Esophagus muscularis mucosa (tissue), 4 donors: ENCODE measurements at places on chromosomes 5 and 9.

DNA sequence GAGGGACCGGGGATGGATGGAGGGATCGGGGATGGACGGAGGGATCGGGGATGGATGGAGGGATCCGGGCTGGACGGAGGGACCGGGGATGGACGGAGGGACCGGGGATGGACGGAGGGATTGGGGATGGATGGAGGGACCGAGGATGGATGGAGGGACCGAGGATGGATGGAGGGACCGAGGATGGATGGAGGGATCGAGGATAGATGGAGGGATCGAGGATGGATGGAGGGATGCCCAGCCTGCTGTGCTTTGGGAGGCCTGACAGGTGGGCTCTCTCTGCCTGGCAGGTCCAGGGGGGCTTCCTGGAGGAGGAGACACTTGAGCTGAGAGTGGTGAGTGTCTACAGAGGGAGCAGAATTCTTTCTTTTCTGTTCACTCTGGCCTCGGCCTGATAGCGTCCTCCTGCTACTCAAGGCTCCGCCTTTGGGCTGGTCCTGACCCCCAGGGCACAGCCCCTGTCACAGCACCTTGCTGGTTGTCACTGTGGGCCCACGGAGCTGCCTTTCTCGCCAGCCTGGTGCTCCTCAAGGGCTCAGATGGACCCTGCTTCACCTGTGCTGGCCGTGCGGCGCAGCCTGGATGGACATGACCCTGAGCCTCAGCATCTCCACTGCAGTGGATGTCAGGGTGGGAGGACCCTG, 42.2 kb upstream of the RNF130 start:
- no peak for DNase-seq

- no peak for DNase-seq
Observed at GRCh38 chr9:112487799-112488340, 1.2 kb downstream of the KIAA1958 start.

DNA sequence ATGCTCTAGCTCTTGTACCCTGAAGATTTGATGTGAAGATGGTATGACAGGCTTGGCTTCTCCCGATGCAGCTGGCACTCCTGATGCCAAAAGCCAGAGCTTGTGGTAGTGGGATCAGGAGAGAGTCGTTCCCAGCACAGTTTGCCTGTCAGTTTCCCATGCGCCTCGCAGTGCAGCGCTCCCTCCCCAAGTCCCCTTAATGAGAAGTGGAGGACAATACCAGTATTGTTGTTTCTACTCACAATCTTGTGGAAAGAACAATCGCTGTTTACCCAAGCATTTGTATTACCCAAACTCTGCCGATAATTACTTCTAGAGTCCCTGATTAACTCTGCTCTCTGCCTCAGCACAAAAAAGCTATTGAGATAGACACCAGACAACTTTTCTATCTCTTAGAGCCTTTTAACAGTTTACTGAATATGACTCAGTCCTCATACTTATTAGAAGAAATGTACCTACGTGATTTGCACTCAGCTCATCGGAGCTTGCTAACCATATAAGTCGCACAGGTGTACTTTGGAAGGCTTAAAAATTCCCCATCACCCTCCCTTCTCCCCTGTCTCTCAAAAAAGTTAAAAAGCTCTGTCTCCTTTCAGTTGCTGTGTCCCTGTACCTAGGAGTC, 283.2 kb upstream of the TMEM161B start:
- no peak for DNase-seq

DNA sequence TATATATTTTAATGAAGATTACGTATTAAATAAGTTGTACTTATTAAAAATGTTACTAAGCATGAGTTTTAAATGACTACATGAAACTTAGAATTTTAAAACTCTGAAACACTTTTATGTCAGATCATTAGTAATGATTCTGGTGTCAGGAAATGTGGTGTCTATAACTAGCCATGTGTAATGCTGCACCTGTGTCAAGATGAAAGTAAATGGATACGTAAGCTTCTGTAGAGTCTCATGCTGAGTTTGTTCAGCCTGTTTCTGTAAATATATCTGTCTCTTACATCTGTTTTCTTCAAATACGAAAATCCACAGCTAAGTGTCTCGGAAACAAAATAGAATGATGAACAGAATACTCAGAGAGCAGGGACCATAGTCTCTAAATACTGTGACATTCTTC, 278.0 kb upstream of the SMC2 start:
- DNase-seq: no peak

DNA sequence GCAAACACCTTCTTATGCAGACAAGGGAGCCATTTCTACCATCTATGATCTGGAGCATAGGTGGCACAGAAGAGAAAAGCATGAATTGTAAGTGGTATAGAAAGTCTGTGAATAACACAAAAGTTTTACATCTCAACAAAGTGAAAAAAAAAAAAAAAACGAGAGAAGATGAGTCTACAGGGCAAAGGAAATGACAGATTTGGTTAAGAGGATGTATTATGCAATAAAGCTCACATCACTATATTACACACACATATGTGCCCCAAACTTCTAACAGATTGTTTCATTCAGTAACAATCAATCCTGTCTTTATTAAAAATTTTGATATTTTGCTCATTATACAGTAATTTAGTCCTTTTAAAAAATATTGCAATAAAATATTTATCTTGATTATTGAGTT, 49.8 kb downstream of the CERT1 start:
- DNase-seq: no peak

GRCh38 chr5:77935506-77936364, 159.6 kb upstream of the TBCA start:
- DNase-seq: no peak

DNA sequence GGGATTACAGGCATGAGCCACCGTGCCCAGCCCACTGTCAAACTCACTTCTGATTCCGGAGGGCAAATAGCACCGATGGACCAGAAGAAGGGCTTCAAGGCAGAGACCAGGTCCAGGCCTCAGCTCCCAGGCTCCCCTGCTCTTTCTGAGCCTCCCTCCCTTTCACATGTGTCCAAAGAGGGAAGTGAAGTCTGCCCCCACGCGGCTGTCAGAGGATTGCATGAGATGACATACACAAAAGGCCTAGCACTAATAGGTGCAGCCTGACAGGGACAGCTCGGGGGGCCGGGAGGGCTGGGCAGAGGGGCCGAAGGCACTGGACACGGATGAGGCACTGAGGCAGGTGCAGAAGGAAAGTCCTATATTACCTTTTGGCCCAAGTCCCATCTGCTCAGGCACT, 16.1 kb downstream of the FBP1 start:
- DNase-seq: no peak

GRCh38 chr5:126044111-126044668, 379.0 kb upstream of the GRAMD2B start:
- no peak for DNase-seq

GRCh38 chr5:82664732-82665131, 386.6 kb upstream of the RPS23 start:
- DNase-seq: no peak

DNA sequence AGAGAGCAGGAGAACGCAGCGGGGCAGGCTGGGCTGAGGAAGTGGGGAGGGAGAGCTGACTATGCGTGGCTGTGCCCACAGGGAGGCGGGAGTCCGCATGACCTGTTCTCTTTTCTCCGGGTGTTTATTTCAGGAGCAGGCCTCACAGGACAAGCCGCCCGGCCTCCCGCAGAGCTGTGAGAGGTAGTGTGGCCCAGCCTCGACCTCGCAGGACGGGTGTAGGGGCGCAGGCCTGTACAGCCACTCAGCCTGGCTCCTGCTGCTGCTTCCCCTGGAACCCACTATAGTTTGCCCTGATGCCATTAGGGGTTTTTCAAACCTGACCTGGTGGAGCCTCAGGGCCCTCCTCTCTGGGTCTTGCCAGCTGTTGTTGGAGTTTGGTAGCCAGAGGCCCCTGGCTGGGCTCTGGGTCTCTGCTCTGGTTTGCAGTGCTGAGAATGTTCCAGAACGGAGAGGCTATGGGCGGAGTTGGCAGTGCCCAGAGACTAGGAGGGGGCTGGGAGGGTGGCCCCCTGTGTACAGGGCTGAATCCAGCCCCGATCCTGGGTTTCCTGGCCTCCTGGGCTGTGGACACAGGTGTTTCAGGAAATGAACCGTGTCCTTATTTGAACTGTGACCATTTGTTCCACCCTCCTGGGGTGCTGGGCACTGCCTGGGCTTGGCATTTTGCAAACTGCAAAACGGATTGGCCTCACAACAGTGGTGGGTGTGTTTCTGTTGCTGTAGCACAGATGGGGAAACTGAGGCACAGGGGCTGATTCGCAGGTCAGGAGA, 78.8 kb downstream of the WNK2 start:
- DNase-seq: peak; percentile 74

GRCh38 chr5:127041571-127041970, 11.2 kb upstream of the MARCHF3 start:
- DNase-seq: no peak

DNA sequence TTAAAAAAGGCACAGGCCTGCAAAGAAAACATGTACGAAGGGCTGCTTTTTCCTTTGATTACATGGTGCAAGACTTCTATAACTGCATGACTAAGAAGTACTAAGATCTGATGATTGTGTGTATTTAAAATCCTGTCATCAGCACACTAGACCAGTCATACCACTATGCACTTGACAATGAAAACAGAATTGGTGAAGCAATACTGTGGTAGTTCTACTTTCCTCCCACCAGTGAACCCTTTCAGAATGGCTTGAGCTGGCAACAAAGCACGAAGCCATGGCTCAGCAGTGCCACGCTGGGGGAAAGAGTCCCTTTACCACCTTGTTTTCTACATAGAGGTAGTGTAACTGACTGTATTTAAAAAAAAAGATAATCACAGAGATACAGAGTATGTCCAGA, 49.0 kb upstream of the POU5F2 start:
- DNase-seq: no peak

GRCh38 chr5:134736173-134736812, 2.1 kb upstream of the CAMLG start:
- DNase-seq: no peak

- DNase-seq: no peak
Observed at GRCh38 chr9:5958273-5958672, 57.2 kb downstream of the RANBP6 start.

- DNase-seq: no peak
Observed at GRCh38 chr9:113990975-113991471, 87.1 kb downstream of the AMBP start.

- DNase-seq: no peak
Observed at GRCh38 chr5:116616876-116617275, 42.3 kb upstream of the SEMA6A start.

GRCh38 chr5:91670563-91670962, 287.4 kb upstream of the ARRDC3 start:
- no peak for DNase-seq
